Stimulated activated CD4-positive, alpha-beta T cell treated with anti-CD3 and anti-CD28 coated beads, TNF-alpha, amount 100 ng/mL, for 1 hour (primary cell): ENCODE measurements at places on chromosomes 11 and 22.

DNA sequence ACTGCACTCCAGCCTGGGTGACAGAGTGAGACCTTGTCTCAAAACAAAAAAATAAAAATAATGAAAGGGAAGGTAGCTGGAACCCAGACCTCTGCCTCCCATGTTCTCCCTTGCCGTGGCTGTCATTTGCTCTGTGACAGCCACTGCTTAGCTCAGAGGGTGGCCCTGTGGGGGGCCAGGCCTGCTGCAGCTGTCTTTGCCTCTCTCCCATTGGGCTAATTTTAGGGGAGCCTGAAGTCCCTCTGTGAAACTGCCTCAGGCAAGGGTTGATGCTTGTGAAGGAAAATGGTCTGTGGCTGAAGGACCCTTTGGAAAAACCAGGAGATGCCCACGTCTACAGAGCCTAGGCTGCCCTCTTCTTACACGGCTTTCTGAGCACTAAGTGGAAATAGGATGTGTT is 42.9 kb downstream of the C11orf91 start:
- DNase-seq: no peak

- DNase-seq: no peak
Measured at GRCh38 chr11:25938952-25939351, 393.0 kb upstream of the ANO3 start.

GRCh38 chr11:45238724-45239123 is 47.4 kb downstream of the SYT13 start:
- DNase-seq: no peak

DNA sequence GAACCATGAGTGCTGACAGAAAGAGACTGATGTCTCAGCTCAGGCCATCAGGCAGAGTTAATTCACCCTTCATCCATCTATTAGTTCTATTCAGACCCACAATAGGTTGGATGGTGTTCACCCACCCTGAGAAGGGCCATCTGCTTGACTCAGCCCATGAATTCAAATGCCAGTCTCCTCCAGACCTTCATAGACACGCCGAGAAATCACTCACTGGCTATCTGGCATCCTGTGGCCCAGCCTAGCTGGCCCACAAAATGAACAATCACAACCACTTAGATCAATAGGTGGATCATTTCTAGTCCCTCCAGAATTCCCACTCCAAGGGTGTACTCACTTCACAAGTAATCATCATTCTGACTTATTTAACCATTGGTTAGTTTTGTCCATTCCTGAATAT is 58.2 kb downstream of the MYEOV start:
- DNase-seq: no peak

DNA sequence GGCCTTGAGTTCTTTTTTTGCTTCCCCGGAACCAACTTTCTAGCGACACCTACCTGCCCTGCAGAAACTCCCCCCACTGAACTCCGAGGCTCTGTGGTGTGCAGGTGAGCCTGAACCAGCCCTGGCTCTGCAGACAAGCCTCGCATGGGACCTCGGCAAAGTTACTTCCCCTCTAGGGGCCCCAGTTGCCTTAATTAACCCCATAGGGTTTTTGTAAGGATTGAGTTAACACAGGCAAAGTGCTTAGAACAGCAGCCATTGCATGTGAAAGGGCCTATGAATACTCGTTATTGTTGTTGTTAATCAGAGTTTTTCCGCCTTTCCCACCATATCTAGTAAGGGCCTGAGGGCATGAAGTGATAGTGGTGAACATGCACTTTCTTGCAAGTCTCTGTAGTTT is 12.6 kb upstream of the SYT13 start:
- DNase-seq: no peak

DNA sequence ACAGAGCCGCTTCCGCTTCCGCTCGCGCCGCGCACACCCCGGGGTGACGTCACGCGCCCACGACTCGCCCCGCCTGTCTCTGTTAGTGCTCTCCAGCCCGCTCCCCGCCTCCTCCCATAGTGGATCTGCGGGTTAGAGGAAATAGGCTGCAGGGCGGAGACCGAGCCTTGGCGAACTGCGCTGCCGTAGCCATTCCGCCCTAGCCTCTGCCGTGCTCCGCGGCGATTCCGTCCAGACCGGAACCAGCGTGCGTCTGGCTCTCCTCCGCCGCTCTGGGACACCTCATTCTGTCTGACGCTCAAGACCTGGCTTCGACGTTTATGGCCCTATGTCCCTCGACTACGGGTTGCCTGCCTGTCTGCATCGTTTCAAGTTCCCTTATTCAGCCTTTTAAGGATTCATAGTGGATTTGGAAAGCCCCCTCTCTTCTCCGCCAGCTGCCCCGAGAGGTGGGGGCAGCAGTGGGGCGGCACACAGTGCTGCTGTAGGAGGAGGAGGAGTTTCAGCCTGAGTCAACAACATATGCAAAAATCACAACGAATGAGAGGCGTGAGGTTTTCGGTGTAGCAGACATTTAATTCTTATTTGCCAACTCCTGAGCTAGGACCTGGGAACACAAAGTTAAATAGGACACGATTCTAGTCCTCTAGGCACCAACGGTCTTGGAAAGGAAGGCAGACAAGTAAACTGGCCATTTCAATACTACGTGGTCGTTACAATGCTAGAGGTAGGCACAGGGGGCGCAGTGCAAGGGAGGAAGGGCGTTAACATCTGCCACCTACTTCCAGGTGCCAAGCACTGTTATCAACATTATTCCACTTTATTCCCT is at the start of gene TAF10:
TAF10 (minus strand) TSS at position 4 of the 829 bp plus-strand sequence. CDS start 27 bp downstream, outside the sequence.
- peak; percentile 88 for DNase-seq

DNA sequence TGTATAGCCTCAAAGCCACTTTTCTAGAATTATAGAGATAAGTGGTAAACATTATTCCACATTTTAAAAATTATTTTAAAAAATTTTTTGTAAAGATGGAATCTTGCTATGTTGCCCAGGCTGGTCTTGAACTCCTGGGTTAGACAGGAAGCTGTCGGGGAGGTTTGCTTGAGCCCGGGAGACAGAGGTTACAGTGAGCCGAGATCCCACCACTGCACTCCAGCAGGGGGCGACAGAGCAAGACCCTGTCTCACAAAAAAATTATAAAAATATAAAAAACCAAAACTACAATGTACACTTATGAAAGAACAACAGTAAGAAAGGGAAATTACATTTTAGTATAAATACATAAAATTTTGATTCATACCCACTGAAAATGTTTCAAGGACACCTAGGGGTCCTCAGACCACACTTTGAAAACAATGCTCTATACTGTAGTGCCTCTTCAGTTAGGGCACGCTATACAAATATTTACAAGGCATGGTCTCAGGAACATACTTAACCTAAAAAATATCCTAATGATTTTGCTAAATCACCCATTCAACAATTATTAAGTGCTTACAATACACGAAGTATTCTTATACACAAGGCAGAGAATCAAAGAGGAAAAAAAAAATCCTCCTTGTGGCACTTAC is 111.2 kb downstream of the MRTFA start:
- DNase-seq: peak; percentile 70

GRCh38 chr11:105148241-105148640 is 8.7 kb upstream of the CARD18 start:
- no peak for DNase-seq

DNA sequence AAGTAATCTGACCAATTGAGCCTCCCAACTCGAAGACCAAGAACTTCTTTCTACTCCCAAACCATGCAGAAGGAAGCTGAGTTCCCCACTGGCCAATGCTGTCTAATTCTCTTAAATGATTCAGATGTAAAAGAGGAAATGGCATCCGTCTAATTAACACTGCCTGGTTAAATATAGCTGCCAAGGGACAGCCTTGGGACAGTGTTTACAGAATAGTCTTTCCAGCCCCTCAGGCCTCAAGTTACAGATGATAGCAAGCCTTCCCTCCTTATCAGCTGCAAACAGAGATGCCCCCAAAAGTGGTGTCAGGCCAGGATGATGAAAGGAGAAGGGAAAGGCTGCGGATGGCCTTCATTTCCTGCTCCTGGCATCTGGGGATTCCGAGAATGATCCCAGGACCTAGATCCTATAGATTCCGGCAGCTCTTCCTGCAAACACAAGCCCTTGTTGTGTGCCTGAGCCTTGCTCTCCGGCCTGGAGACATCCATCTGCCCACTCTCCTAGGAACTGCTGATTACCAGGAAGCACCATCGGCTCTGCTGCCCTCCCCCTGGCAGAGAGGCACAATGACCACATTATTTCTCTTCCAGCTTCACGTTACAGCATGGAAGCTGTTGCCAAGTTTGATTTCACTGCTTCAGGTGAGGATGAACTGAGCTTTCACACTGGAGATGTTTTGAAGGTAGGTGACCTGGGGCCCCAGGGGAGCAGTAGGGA is 13.5 kb upstream of the TMA7B start:
- DNase-seq: no peak

GRCh38 chr22:41481131-41481830 is 12.4 kb downstream of the ACO2 start:
- DNase-seq: no peak

GRCh38 chr22:22372086-22372485 is 127.5 kb downstream of the VPREB1 start:
- DNase-seq: no peak

DNA sequence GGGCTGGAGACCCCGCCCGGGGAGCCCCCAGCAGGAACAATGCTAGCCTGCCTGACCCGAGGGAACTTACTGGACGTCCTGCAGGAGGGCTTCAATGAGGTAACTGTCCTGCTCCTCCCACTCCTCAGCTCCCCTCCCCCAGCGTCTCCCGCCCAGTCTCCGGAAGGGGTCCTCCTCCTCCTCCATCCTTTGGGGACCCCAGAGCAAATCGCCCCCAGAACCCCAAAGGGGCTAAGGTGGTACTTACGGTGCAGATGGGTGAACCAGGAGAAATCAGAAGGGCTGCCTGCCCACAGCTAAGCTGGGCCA is 272 bp downstream of the DIXDC1 start:
- no peak for DNase-seq

DNA sequence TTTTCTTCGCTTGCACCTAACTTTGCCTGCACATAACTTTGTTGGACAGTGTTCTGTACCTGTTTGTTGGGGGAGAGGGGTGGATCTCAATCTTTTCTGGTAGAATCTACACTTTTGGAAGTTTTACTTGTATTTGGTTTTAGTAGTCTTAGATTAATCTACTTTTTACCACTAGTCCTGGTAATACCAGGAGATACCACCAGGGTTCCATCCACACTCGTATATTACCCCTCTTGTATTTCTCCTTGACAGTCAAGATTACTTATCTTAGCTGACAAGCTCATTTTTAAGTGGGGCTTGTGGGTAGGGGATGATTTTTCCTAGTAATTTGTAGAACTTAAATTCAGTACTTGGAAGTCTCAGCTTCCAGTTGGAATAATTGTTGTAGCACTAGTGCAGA is 37.3 kb upstream of the TECTA start:
- DNase-seq: no peak

- DNase-seq: no peak
Measured at GRCh38 chr11:19934828-19935259, 222.2 kb downstream of the NAV2 start.
